ENCODE measurements at places on chromosomes 11 and 22.

DNA sequence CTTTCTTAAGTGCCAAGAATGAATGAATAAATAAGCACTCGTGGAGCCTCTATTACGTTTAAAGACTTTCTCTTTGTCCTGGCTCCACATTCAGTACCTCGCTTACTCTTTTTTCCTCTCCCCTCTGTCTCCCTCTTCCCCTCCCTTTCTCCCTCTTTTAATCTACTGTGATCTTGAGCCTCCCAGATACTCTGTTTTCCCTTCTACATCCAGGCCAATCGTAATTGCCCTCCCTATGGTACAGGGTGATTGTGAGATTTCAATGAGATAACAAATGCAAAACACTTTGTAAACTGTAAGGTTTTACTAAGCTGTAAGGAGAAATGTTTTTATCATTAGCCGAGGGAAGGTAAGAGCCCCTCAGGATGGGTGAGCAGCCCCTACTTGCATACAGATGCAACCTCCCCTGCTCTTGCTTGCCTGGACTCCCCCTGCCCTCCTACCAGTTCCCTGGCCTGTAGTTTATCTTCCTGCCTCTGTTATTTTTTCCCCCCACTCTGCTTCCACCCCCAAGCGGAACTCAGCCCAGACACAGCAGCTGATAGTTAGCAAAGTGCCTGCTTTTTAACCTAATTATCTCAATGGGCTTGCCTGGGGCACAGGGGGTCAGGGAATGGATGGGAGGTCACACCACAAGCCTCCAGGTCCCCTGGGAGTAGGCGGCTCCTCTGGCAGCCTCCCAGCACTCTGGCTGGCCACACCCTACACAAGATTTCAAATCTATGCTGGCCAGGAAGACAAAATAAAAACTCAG, 76.9 kb upstream of the CADM1 start:
- DNase-seq, result no peak

DNA sequence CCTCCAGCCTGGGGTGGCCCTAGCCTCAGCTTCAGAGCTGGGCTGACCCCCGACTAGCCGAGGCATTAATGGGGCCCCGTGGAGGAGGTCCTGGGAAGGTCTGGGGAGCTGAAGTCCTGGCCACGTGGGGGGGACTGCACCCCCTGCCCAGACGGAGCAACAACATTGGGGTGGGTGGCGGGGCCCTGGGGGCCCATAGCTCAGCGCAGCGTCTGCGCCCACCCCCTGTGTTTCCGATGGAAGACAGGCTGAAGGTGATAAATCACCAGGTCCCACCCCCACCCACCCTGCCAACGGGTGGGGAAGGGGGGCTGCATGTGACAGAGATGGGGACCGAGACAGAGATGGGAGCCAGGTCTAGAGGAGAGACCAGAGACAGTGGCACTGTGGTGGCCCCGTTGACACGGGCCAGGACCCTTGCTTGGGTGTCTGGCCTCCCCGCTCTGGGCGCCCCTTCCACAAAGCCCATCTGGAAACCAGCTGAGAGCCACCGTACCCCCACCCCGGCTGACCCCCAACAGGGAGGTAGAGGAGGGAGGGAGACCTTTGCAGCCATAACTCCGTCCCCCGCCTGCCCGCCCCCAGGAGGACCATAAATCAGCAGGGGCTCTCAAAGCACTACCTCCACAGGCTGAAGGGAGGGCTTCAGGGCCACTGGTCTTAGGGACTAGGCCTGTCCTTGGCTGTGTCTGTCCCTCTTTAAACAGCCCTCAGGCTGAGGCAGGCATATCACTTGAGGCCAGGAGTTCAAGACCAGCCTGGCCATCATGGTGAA, 8.2 kb downstream of the GP1BB start:
- DNase-seq, result no peak

DNA sequence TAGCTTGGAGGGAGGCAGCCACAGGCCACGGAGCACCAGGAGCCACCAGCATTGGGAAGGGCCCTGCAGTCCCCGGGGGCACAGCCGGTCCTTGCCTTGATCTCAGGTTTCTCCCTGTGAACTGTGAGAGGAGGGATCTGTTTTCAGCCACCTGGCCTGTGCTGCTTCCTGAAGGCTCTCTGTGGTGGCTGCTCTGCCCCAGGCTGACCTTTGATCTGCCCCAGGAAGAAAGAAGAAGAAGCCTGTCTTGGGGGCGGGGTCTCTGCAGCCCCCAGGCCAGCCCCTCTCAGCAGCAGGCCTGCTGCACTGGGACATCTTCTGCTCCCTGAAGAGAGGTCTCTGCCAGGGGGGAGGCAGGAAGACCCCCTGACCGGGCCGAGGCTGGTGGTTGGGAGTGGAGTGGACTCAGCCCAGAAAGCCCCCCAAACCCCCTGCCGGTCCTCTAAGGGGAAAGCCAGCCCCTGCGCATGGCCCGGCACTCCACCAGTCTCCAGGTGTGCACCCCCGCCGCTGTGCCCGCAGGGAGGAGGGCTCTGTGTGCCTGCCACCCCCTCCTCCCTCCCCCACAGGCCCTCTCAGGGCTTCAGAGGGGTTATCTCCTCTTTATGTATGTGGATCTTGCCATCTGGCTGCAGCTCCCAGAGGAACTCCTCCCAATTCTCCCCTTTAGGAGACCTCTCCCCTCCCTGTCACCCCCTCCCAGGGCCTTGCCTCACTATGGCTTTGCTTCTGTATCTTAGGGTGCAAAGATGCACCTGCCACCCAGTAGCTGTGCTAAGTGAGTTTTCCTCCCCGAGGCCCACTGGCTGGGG, 675.3 kb downstream of the BRD1 start:
- DNase-seq, result no peak

GRCh38 chr11:128696941-128697340, 3.1 kb downstream of the FLI1 start:
- no peak for DNase-seq

GRCh38 chr11:126864934-126865333, 135.6 kb downstream of the KIRREL3 start:
- no peak for DNase-seq

GRCh38 chr11:2209900-2210321, 38.3 kb upstream of the TH start:
- peak; percentile 0 for DNase-seq

DNA sequence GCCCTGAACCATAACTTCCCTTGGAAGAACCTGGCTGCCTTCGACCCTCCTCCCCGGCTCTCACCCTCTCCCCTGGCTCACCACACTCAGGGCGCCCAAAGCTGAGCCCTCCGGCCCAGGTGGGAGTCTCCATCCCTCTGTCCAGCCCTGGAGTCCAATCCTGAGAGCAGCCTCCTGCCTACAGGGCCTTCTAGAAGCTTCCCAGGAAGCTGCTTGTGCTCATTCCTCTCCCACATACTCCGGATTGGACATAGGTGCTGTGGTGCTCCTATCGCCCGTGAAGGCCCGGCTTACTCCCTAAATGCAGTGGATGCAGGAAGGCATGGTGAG, 1332.0 kb downstream of the BRD1 start:
- no peak for DNase-seq

DNA sequence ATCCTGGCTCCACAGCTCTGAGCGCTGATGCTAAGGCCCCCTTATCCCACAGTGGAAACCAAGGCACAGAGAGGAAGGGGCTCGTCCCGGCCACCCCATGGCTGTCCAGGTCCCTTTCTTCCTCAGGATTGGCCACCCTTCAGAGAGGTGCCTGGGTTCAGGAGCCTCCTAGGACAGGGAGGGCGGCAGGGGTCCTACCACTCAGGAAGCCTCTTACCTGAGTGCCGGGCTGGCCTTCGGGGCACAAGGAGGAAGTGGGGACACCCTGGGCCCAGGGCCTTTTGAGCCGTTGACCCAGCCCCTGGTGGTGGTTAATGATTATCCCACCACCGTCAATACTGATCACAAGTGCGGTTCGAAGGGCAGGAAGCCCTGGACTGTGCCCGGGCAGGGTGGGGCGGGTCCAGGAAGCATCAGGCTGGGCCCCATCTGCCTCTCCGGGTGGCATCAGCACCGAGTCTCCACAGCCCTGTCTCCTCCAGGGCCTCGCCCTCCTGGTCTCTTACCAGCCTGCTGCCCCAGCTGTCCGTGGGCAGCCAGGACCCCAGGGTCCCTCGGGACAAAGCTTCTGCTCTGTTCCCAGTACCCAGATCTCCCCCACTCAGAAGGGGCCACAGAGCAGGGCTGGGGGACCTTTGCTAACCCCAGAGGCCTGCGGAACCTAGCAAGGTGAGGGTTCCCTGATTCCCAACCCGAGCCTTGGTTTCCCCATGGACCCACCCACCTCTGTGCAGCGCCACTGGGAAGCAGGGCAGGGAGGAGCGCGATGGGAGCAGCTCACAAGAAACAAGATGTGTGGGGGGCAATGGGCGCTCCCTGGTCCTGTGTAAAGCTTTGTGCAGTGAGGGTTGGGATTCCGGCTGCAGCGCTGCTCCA, 15.0 kb upstream of the EHD1 start:
- no peak for DNase-seq

DNA sequence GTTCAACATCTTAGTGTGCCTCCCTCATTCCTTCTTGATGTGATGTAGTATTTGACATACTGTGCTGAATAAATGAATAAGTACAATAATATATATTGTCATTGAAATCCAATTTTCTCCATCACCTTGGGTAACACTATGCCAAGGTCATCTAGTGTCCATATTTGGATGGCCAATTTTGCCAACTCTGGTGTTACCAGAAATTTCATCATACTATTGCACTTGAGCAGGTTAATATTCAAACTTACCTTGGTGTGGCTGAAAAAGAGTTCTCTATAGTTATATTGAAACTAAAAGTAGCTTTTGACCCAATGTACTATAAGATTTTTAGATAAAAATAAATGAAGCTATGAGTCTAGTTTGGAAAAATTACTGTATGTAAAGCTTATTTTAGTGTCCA, 98.2 kb upstream of the SLC6A5 start:
- DNase-seq, result no peak

DNA sequence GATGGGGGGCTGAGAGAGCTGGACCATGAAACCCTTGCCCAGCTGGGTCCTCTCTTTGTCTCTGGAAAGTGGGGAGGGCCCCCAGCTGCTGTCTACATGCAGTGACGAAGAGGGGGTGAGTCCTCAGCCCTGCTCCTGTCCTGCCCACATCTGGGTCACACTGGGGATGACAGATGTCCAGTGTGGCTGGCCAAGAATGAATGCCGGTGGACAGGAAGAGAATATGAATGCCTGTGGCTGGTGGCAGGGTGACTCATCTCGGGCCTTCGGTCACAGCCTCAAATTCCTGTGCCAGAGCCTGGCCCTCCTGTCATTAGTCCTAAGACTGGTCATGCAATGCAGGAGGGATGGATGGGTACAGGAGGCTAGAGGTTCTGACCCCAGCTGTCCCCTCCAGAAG, 2.2 kb upstream of the PNPLA3 start:
- no peak for DNase-seq

- no peak for DNase-seq
Measured at GRCh38 chr22:27148055-27148454, 490.7 kb downstream of the MIAT start.

DNA sequence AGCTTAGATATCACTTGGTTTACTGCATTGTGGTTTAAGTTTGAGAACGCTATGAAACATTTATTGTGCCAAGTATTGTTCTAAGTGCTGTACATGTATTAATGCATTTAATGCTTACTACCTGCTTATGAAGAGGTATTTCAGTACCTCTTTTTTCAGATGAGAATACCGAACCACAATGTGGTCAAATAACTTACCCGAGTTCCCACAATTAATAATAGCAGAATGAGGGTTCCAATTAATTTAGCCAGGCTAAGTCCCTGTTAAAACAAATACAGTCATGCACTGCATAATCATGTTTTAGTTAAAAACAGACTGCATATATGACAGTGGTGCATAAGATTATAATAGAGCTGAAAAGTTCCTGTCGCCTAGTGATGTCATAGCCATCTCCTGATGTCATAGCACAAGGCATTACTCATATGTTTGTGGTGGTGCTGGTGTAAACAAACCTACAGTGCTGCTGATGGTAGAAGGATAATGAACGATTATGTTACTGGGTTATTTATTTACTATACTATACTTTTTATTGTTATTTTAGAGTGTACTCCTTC, 4.3 kb downstream of the ZC3H12C start:
- no peak for DNase-seq

DNA sequence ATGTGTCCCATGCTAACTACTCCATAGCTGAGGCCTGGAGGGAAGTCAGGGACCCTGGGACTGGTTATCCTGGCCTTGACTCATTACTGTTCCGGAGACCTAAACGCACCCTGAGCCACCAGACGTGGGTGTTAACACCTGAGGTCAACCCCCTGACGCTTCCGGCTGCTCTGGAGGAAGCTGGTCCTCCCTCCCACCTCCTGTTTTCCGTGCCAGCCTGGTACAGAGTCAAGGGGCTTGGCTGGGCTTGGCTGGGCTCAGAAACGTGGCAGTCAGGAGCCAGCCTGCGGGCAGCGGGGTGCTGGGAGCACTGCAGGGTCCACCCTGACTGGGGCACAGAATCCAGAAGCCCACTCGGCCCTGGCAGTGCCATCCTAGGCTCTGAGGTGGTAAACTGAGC, 2.6 kb downstream of the TMPRSS4 start:
- no peak for DNase-seq

GRCh38 chr22:36435516-36436415, 45.7 kb downstream of the TXN2 start:
- DNase-seq, result peak; percentile 64

DNA sequence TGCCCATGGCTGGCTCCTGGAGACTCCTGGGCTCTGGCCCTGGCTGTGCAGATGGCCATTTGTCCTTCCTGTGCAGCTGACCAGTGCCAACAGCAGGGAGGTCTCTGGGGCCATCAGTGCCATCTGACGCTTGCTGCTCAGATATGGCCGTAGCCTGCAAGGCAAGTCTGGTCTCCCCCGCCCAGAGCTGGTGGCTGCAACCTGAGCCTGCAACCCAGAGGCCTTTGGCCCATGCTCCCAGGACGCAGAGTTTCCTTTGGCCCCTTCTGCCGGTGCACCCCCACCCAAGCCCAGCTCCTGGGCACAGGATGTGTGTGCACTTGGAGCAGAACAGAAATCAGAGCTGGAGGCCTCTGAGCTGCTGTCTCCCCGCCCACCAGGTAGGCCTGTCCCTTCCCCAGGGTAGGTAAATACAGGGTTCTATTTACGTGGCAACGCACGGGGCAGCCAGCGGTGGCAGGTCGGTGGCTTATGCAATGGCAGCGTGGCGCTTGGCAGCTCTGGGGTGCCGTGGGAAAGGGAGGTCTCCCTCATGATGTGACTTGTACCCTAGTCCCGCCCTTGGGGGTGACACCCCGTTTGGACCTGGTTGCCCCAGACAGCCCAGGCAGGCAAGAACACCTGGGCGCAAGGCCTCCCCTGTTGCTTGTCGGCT, 21.0 kb upstream of the MYEOV start:
- no peak for DNase-seq

GRCh38 chr11:96038046-96038445, 114.1 kb upstream of the MTMR2 start:
- no peak for DNase-seq

DNA sequence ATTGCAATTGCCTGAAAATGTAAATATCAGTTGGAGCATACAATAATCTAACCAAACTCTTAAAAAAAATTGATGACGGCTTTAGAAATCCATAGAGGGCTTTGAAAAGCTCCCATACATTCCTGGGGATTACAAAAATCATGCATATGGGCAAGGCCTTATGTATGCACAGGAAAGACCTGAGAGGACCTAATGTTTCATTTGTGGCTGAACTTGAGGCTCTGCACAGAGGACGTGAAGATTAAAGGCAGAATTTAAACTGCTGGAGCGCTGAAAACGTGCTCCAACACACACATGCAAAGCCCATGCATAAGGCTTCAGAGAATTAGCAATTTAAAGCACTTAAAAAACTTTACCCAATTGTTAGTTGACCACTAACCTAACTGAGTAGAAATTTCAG, 3.5 kb downstream of the OR5B12 start:
- no peak for DNase-seq

GRCh38 chr11:33723238-33723881, 12.9 kb downstream of the CD59 start:
- DNase-seq, result no peak
